ENCODE measurements at places on chromosomes 2 and 18.

GRCh38 chr2:176595986-176596385, 326.7 kb downstream of the MTX2 start:
- no peak overlapping the region for H3K27ac ChIP-seq
- H3K4me1 ChIP-seq, result no peaks in the 10 kb centered on the region
- H3K36me3 ChIP-seq, result no peaks in the 10 kb centered on the region
- H3K27me3 ChIP-seq, result peaks cover 53% of the 10 kb centered on the region
- no peak for DNase-seq
- H3K4me3 ChIP-seq, result no peak overlapping the region

DNA sequence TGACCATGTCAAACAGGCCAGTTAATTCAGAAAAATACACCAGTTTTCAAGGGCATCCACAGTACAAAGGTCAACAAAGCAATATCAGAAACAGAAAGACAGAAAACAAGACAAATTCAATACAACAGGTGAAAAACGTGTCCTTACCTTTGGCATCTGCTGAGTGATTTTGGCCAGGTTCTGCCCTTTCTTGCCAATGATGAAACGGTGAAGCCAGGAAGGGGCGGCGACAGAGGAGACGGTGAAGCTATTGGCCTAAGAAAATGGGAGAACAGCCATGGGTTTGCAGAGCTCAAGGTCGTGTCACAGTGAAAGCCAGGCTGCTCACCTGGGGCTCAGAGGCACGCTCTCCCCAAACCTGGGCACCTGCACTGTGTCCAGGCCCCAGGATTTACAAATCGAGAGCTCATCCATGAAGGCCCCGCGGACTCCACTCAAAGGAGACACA, 60.5 kb downstream of the HDLBP start:
- no peaks in the 10 kb centered on the region for H3K4me1 ChIP-seq
- H3K27ac ChIP-seq, result no peak overlapping the region
- H3K4me3 ChIP-seq, result no peak overlapping the region
- H3K27me3 ChIP-seq, result no peaks in the 10 kb centered on the region
- H3K36me3 ChIP-seq, result peaks cover 41% of the 10 kb centered on the region

GRCh38 chr2:191351298-191351697, 106.1 kb downstream of the MYO1B start:
- no peak overlapping the region for H3K27ac ChIP-seq
- peaks cover 16% of the 10 kb centered on the region for H3K4me1 ChIP-seq
- no peak overlapping the region for H3K4me3 ChIP-seq
- H3K27me3 ChIP-seq, result peaks cover 31% of the 10 kb centered on the region
- DNase-seq, result no peak

- H3K27ac ChIP-seq, result no peak overlapping the region
- no peak for DNase-seq
- peaks cover 39% of the 10 kb centered on the region for H3K27me3 ChIP-seq
- H3K4me1 ChIP-seq, result no peaks in the 10 kb centered on the region
Measured at GRCh38 chr2:628651-629050, 48.6 kb downstream of the TMEM18 start.

- no peaks in the 10 kb centered on the region for H3K4me1 ChIP-seq
- no peak overlapping the region for H3K27ac ChIP-seq
- H3K36me3 ChIP-seq, result no peaks in the 10 kb centered on the region
- no peak for DNase-seq
Measured at GRCh38 chr18:9827211-9827792, 58.5 kb upstream of the TXNDC2 start.

Data from central memory CD8-positive, alpha-beta T cell (primary cell).